ENCODE measurements at places on chromosomes 13 and 19. TPM values are rescaled to one million over a fixed set of nuclear protein-coding genes. Genes with fewer than 3 reads are reported as not detected.

Gene TEAD2
- total RNA-seq: 89.4 TPM

Gene ALKBH6
- 21.4 TPM for total RNA-seq

Gene ARHGAP45
- 10.4 TPM for total RNA-seq

Gene SHISA7
- not detected for total RNA-seq

DNA sequence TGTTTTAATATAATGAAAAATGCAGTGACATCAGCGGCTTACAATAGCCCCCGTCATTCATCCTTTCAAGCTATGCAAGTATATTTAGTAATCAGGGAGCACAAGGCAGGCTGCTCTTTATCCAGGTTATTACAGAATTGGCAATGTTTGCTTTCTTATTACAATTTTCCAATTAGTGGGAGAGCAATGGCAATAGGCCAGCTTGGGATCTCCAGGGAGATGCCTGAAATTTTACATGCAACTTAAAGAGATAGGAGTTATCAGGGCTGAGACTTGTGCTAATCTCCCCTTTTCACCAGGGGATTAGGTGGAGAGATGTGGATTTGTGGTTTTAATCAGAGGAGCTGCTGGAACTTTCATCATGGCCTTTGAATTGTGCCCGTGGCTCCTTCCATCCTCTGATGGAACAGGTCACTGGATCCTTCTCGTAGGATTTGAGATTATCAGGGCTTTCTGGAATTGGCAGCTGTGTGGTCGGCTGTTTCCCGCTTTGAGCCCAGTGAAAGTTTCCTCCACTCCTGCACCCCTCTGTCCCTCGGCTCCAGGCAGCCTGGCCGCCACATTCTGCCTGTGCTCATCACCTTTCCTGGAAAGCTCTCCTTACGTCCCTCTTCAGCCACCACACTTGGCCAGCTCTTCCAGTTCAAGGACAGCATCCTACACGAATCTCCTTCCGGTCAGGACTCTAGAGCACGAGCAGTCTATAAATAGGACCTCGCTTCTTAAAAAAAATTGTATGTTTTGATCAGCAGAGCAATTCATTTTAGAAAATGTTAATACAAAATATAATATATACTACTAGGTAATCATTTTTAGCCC lies 47.0 kb downstream of the CBY2 start:
- DNase-seq: no peak

DNA sequence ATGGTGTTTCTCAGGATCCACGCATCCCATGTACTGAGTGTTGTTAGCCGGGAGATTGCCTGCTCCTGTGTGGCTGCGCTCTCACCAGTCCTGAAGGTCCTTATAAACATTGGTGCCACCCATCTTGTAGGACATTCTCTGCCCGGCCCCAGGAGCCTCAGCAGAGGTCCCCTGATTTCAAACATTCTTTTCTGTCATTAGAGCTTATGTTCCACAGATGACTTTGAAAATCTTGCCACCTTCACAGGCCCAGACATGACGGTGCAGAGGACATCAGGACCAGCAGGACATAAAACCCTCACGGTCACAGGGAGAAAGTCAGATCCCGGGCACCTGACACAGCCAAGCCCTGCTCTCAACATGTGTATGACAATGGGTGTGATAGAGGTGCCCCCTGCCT lies 33.2 kb upstream of the PEPD start:
- no peak for DNase-seq

DNA sequence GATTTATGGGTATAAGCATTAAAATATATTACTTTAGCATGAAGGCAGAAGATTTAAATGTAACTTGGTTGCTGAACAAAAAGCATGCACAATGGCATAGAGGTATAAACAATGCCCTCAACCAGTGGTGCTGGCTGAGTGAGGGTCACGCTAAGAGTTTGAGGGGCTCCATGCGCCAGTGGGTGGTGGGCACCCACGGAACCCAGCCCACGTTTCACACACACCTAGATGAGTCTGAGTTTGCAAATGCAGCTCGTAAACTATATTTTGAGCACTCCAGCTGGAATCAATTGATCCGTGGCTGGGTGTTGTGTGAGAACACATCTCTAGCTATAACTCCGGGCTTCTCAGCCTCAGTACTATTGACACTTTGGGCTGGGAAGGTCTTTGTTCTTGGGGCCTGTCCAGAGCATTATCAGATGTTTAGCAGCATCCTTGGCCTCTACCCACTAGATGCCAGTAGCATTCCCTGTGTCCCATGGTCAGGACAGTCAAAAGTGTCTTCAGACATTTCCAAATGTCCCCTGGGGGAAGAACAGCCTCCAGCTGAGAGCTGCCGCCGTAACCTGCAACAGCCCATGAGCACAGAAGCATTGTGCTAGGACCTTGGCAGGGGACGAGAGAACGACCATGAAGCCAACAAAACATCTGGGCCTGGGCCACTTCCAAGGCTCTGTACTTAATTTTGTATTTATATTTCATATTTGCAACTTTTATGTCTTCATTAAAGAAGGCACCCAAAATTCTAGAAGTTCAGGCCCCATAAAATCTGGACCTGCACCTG lies 108.1 kb upstream of the SOX1 start:
- no peak for DNase-seq

- no peak for DNase-seq
These were observed 42.9 kb upstream of the PCDH9 start for GRCh38 chr13:67273001-67273400.

GRCh38 chr13:72541674-72542073 lies 185.8 kb downstream of the MZT1 start:
- DNase-seq: no peak

GRCh38 chr13:73973156-73973555 lies 161.0 kb downstream of the KLF12 start:
- DNase-seq: no peak

DNA sequence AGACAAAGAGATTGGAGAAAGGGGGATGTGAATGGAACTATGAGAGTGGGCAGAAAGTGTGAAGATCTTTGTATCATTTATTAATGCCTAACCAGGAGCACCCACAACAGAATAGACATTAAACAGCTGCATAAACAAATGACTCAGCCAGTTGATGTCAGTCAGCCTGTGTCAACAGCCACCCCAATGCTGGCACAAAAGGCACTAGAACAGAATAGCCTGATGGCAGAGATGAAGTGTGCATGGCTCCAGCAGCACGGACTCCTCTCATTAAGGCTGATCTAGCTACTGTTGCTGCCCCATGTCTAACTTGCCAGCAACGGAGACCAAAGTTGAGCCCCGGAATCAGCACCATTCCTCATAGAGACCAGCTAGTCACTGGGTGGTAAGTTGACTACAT lies 7.8 kb downstream of the CPB2 start:
- DNase-seq: no peak

DNA sequence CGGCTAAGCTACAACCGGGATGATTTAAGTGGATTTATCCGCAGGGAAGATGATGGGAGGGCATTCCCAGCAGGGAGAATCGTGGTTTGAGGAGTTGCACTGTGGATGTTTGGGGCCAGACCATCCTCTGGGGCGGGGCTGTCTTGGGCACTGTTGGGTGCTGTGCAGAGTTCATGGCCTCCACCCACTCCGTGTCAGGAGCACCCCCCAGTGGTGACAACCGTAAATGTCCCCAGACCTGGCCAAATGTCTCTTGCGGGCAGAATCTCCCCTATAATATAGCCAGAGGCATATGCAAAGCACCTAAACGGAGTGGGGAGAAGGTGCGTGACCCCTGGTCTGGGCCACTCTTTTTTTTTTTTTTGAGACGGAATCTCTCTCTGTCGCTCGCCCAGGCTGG lies 40.2 kb downstream of the SMIM24 start:
- no peak for DNase-seq

DNA sequence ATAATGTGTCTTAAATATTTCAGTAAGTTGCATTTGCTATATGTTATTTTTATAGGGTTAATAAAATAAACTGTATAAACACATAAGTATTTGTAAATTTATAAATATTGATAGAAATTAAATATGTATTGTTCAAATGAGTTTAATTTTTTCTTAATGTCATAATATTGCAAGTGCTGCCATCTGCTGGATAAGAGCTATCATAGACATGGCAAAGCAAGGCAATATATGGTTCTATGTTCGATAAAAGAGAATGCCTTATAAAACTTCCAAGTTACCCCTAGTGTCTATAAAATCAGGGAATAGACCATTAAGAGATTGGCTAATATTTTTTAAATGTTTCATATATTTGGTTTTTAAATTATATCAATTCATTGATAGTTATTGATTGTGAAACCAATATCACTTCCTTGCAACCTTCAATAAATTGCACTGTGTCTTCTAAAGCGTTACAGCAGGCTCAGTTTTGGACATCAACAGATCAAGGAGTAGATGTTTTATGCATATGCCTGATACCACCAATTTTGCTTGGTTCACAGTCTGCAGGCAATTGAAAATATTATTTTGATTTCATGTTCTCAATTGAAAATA lies 29.0 kb upstream of the SLITRK6 start:
- peak; percentile 4 for DNase-seq

GRCh38 chr13:71274923-71275608 lies 591.9 kb downstream of the DACH1 start:
- no peak for DNase-seq
